ENCODE measurements at places on chromosomes 7 and 10.

DNA sequence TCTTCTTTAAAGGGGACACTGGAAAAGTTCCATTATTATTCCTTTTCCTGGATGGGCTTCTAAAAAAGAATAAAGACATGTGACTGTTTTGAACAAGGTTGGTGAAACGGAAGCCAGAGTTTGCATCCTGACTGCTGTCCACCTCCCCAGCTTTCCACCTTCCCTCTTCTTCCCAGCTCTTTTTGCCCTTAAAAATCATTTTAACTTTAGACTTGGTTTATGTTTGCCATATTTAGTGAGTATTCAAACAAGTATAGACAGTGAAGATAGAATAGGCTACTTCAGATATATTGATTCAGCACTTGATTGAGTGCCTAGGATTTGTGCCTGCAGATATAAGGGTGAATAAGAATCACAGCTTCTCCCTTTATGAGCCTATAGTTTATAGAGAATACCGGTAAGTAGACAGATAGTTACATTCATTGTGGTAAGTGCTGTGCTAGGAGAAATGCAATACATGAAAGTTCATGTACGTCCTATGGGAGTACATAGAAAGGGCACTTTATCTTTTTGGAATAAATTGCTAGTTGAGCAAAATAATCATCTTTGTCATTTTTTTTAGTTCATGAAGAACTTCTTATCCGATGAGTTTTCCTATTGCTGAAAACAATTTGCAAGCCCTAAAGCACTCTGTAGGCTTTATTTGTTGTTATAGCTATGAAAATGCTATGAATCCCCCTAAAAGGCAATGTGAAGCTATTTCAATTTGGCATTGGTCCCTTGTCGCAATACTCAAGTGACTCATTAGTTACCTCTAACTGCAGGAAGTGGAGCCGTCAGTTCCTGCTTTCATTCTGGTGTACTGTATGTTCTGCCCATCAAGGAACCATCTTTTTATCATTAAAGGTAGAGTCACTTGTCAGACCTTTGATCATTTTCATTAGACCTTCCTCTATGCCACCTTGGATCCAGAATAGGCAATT is 57.2 kb upstream of the STRIP2 start:
- no peak for DNase-seq

DNA sequence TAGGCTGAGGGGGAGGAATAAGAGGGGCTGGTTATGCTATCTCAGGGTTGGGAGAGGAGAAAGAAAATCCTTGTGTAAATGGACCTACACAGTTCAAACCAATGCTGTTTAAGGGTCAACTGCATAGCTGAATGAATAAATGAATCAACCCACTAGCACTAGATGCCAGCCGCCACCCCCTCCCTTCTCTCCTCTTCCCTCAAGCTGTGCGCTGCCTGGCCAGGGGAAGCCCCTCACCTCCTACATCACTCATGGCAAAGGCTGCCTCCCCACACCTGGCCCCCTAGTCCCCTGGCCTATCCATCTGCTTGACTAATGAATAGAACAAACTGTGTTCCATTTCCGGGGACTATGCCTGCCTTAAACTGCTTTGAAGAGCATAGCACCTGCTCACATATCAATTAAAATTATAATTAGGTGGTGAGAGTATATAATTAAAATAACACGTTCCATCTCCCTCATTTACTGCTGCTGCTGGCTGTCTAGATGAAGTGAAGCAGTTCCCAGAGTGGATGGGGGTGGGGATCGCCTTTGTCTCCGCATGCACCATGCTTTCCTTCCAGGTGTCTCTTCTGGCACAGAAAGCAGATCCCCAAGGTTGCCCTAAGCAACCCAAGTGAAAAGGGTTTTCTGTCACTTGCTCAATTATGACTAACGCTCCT is 32.6 kb downstream of the GRID1 start:
- no peak for DNase-seq

GRCh38 chr7:157263156-157263555 is 73.6 kb upstream of the DNAJB6 start:
- DNase-seq: no peak

- DNase-seq: no peak
These were observed 233.9 kb downstream of the POU6F2 start for GRCh38 chr7:39211581-39211980.

GRCh38 chr7:16815001-16815400 is 10.2 kb upstream of the AGR2 start:
- DNase-seq: no peak

DNA sequence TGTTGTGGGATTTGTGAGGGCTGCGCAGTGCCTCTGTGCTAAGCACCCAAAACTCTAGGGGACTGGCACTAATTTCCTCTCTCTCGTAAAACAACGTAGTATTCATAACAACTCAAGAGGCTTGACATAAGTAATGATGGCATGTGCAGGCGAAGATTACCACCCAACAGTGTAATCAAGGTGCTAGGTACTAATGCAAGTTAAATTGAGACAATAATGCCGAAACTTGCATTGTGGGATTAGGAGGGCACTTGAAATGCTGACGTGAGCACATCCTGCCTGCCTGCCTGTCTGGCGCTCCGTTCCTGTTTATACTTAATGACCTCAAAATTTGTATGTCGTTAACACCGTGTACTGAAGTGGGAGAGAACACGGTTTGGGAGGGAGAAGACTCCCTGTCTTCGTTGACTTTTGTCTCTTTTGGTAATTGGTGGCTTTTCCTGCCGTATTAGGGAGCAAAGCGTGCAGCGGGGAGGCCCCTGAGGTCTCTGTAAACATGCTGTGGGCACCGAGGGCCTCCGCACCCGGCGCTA is 139.0 kb downstream of the MGMT start:
- DNase-seq: no peak

DNA sequence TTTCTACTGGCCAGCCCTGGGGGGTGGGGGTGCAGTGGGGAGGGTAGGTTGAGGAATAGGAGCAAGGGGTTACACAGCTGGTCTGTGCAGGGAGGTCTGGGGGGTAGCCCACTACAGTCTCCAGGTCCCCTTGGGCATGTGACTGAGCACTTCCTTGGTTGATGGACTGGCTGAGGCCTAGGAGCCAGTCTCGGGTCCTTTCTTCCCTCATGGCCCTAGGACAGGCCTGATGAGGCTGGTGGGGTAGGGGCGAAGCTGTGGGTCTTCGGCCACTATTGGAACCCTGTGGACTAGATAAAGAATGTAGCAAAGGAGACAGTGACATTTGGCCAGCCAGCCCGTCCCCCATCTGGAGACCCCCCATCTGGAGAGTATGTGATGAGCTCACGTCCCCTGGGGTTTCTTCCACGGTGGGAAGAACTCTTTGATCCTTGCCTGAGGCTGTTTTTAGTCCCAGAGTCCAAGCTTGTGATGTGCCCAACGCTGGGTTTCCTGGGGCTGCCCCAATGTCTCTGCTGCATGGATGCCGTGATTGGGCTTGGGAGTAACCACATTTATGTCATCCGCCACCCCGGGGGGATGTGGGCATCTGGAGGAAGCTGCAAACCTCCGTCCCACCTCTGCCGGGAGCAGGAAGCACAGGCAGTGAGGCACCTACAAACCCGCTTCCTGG is 20.7 kb downstream of the FAM241B start:
- DNase-seq: no peak

DNA sequence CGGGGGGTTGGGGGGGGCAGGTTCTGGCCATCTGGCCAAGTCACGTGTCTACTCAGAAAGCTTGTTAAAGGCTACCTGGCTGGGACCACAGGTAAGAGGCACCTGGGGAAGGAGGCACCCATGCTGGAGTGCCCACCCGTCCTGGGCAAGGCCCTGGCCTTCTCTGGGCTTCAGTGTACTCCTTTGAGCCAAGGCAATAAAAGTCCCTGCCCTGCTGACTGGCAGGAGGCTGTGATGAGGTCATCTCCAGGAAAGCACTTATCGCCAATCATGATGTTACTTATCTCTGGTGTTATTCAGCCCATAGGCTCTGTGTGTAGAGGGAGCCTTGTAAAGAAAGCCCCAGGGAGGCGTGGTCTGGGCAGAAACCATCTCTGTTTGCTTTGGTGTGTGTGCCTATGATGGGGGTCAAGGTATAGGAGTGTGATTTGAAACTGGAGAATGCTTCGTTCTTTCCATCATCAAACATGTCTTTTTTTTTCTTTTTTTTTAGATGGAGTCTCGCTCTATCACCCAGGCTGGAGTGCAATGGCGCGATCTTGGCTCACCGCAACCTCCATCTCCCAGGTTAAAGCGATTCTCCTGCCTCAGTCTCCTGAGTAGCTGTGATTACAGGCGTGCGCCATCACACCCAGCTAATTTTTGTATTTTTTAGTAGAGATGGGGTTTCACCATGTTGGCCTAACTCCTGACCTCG is 2.5 kb upstream of the CLDN4 start:
- peak; percentile 26 for DNase-seq

DNA sequence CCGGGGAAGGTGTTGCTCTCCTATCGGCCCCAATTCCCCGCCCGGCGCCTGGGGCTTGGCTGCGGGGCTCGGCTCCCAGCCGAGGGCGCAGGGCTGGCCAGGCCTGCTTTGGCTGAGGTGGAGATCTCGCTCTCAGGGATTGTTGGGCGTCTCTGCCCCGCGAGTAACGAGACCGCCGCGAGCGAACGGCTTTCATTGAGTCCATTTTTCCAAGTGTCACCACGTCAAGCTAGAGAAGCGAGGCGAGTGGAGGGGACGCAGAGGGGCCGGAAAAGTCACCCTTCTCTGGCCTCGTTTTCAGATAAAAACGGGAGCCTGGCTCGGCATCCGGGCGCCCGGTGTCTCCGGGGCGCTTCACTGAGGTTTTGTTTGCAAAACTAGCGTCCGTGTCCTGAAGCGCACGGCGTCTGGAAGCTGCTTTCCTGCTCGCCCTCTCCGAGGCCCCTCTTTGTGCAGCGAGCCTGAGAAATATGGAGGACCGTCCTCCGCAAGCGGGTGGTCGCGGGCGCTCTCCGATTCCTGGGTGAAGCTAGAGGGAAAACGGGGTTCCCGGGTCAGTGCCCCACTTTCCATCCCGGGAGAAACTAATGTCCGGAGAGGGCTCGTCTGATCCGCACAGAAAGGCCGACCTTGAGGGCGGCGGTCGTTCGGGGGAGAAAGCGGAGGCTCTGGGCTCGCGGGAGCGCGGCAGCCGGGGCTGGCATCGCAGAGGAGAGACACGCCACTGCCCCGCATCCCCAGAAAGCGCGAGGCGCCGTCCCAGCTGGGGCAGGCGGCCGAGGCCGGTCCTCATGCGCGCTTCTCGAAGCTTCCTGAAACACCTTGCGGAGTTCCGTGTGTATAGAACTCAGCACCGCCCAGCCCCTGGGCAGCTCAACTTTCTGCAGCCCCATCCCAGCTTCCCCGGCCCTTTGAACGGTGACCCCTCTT is 3.5 kb upstream of the EN2 start:
- no peak for DNase-seq

DNA sequence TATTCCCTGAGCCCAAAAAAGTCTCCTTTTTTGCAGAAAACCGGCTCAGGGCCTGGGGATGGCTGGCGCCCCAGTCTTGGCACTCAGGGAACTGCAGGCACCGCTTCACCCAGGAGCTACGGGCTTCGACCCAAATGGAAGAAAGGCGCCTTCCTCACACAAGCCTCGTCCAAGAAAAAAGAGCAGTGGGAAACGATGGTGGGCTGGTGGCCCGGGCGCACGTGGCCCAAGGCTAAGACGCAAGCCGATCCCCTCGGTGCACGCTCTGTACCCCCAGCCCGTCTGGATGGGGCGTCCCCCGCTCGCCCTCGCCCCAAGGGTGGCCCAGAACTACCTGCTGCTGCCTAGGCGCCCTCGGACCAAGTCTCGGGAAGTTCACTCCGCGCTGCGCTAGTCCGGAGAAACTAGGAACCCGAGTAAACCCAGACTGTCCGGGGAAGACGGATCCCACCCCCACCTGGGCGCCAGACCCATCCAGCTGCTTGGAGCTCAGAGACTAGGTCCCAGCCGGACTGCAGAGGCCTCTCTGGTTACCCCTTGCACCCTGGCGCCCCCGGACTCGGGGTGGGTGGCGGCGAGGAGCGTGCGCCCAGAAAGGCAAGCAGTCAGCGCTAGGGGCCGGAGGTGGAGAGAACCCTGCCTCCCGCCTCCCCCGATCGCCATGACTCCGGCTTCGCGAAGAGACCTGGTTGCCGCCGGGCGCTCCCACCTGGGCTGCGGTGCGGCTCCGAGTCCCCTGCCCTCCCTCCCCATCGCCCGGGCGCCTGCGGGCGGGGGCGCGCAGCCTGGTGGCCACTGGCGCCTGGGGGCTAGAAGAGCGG is 76.4 kb downstream of the CALN1 start:
- DNase-seq: no peak

- no peak for DNase-seq
These were observed 13.9 kb downstream of the DNAJC1 start for GRCh38 chr10:21989453-21990154.

GRCh38 chr10:77837248-77837924 is 89.2 kb downstream of the DLG5 start:
- DNase-seq: no peak

All from NCI-H1930 (cell line).